Activated CD4-positive, alpha-beta T cell treated with anti-CD3 and anti-CD28 coated beads, Interleukin-2, amount 10 ng/mL, durations not matched to agents 7 days and 5 days (primary cell): ENCODE measurements at places on chromosomes 3 and 15.

DNA sequence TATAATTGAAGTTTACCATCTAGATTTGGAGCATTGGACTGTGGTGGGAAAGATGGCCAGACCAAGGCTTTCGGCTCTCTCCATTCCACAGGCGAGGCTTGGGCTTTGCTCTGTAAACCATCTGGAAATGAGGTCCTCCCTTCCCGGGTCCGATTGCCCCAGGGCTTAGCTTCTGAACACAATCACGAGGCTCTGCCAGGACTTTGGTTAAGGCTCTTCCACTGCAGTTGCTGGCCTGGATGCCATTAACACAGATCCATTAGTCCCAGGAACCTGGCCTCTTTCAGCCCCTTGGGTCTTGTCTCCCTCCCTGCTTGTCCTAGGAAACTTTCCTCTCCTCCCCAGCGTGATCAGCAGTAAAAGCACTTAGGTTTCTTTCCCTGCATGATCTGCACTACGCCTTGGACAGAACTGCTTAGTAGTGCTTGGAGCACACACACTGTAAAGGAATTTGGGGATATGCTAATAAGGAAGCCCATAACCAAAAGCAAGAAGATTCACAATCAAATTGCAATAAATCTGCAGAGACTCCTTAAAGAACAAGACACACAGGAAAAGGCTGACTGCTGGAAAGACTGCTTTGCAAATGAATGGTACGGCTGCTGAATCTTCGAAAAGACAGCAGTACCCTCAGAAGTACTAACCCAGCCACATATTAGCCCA, 154.3 kb downstream of the ECT2 start:
- no peak for DNase-seq

- no peak for DNase-seq
These were observed 244.7 kb downstream of the MBNL1 start for GRCh38 chr3:152513301-152513960.

DNA sequence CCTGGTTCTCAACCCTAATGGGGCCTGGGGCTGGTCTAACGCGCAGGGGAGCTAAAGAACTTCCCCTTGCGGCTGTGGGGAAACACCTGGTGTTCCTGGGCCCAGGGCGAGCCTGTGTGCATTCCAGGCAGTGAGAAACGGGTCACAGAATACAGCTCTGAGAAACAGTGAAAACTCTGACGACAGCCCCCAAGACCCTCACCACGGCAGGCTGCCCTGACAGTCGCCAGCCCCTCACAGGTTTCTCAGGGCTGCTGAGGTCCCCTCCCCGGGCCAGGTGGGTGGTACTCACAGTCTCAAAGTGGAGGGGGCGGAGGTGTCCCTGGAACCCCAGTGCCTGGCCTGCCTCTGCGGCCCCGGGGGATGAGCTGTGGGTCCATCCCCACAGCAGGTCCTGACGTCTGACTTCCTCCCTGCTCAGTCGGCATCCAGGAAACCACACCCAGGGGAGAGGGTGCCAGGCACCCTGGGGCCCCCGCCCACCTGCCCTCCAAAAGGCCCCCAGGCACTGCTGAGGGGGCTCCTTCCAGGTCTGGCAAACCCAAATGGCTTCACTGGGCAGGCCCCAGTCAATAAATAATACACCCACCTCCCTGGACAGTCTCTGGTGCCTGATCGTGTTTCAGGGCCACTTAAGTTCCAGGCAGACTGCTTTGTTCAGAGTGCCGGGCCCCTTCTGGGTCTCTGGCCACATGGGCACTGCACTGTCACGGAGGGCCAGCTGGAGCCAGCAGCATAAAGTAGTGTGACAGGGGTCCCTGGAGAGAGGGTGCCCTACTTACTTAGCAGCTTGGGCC, 57.7 kb downstream of the IQSEC1 start:
- DNase-seq: peak; percentile 68

DNA sequence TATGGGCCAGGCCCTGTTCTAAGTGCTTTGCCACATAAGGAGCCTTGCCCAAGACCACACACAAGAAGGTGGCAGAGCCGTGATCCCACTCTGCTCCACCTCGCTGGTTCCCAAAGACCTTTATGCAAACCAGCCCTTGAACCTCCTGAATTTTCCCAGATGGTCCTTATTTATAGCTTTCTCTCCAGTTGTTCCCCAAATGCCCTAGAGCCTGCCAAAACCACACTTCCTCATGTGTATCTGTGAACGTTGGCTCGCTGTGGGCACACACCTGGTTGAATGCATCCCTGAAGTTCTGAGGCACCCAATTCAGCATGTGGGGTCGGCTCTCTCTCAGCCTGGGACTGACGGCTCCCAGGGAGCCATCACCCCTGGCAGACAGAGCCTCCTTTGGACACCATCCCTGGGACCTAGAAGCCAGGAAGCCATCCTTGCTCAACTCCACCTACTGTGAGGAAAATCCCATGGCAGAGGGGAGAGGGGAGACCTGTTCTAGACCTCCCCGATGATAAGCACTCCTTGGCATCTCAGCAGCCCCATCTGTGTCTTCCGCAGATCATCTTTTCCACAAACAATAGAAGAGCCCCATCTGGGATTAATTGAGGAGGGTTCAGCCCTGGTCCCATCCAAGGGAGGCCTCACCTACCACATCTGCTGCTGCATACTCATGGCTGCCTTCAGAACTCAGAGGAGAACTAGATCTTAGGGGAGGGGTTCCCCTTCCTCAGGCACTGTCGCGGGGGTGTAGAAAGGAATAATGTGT, 42.3 kb upstream of the LIMD1 start:
- no peak for DNase-seq

GRCh38 chr3:181772166-181772565, 60.4 kb downstream of the SOX2 start:
- DNase-seq: no peak

GRCh38 chr3:12024959-12025570, 20.9 kb downstream of the SYN2 start:
- no peak for DNase-seq

DNA sequence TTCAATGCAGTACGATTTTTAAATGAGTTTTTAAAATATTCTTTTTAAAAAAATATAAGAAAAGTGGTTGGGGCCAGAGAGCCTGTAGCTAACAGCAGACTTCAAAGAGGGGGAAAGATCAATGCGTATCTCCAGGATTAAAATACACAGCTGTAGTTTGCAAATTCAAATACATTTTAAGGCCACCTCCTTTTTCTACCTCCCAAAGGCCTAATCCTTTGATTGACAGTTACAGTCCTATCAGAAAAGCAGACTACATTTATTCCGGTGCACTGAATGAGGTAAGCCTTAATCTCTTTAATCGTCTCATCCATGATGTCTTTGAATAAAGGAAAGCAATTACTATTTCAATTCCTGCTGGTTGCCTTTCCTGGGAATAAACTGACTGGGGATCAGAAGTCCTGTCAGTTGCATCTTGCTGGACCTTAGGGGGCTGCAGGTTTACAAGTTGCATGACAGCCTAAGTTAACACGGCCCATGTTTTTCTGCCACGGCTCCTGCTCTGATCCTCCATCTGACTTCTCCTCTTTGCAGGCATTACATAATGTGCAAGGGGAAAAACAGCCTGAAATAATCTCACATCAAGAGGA, 51.7 kb downstream of the CADPS start:
- no peak for DNase-seq

GRCh38 chr3:18744472-18744871, 319.3 kb upstream of the SATB1 start:
- DNase-seq: no peak

DNA sequence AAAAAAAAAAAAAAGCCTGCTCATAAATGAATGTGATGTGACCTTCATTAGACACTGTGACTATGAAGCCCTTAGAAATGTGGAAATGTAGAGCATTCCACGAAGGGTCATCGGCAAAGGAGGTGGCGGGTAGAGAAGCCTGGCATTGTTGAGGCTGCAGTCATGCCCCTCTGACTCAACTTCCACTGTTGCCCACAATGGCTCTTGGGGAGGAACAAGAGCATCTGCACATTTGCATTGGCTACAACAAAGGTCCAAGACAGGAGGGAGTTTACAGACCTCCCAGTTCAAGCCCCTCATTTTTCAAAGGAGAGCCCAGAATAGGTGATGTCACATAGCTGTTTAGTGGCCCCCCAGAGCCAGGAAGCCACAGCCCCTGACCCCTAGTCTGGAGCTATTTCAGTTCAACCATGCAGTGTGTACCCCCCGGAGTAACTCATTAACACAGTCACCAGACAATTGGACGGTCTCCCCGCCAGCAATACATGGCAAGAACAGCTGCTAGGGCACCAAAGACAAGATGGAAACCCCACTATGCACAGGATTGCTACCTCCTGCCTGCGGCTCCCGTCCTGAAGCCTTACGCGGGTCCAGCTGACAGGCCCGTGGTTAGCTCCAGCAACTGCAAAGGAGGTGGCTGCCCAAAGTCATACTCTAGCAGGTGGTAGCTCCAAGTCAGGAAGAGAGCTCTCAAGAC, 56.2 kb downstream of the SH3BP5 start:
- DNase-seq: no peak

DNA sequence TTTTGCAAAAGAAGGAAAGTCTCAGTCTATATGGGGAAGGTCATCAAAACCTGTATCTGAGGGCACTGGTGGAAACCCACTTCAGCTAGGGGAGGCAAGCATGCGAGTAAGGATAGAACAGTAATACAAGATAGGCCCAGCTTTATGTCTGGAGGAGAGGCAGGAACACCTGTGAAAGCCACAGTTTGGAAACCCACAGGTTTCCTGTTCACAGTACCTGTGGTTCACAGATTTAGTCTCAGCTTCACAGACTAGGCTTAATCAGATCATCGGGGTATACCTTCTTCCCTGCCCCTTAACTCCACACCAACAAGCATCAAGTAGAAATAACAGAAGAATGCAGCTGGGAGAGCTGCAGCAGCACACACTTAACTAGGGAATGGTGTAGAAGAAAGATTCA, 36.2 kb downstream of the C2CD4B start:
- DNase-seq: peak; percentile 35

GRCh38 chr3:185722881-185723280, 102.0 kb downstream of the IGF2BP2 start:
- DNase-seq: no peak

DNA sequence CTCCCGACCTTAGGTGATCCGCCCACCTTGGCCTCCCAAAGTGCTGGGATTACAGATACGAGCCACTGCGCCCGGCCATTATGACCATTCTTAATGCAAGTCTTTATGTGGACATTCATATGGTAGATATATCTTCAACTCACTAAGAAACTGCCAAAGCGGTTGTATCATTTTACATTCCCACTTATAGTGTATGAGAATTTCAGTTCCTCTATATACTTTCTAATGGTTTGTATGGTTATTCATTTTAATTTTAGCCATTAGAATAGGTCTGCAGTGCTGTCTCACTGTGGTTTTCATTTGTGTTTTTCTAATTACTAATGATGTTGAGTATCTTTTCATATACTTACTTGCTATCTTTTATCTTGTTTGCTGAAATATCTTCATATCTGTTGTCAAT, 32.5 kb downstream of the TCF12 start:
- no peak for DNase-seq

- no peak for DNase-seq
These were observed 18.7 kb downstream of the DNAJC13 start for GRCh38 chr3:132435911-132436425.

GRCh38 chr15:60703207-60703933, 224.4 kb upstream of the ICE2 start:
- DNase-seq: no peak

GRCh38 chr3:47747558-47747957, 34.1 kb downstream of the SMARCC1 start:
- DNase-seq: no peak

- DNase-seq: no peak
These were observed 82.9 kb downstream of the CHDH start for GRCh38 chr3:53763353-53763752.

DNA sequence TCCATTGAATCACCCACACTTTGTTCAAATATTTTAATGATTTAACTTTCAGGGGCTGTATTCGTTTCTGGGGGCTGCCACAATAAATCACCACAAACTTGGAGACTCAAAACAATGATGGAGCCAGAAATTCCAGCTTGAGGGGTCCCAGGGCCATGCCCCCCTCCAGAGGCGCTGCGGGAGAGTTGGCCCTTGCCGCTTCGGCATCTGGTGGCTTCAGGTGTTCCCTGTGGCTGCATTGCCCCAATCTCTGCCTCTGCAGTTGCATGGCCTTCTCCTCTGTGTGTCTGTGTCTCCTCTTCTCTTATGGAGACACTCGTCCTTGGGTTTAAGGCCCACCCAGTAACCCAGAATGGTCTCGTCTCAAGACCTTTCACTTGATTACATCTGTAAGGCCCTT, 144.7 kb downstream of the CHSY1 start:
- DNase-seq: no peak

- DNase-seq: peak; percentile 13
These were observed at the start of gene THBS1 for GRCh38 chr15:39580485-39581241. Gene THBS1, plus strand, starts transcription at chr15:39581079. Its CDS starts 779 bp downstream, at chr15:39581858.

- no peak for DNase-seq
These were observed 42.2 kb upstream of the TOPBP1 start for GRCh38 chr3:133703915-133704314.

GRCh38 chr3:13248640-13249039, 171.5 kb downstream of the NUP210 start:
- DNase-seq: no peak

GRCh38 chr3:169145540-169146178, 517.9 kb downstream of the MECOM start:
- DNase-seq: no peak

DNA sequence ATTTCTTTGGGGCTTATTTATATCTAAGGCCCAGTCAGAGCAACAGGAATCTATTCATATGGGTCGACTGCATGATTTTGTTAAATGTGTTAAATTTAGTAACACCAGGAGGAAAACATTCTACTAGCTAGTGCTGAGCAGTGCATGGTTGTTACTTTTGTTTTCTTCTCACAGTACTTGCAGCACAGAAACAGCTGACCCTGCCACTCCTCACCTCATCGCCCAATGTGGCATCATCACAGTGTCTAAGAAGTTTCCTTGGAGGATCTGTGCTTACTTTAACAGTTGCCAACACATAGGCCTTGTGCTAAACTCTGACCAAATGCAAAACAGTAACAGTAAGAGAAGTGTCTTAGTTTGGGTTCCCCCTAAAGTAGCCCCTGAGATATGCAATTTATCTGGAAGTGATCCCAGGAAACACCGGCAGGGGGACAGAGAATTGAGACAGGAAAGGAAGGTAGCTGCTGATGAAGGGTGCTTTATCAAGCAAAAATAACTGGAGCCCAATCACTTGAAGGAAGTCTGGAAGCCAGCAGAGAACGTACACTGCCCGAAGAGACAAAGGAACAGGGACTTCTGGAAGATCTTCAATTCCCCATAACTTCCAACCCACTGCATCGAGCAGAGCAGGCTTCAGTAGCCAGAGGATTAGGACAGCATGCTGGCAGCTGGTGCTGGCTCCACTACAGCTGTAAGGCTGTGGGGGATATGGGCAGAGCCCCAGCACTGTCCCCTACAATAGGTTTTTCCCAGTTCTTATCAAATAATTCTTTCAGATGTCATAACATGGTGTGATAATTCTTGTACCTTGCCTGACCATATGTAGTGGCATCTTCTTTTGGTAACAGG, 36.0 kb upstream of the ULK4 start:
- DNase-seq: no peak

- no peak for DNase-seq
These were observed 159.9 kb upstream of the SLC2A2 start for GRCh38 chr3:171186383-171186782.
